ENCODE measurements at places on chromosomes 5 and 9. TPM values are rescaled to one million over a fixed set of nuclear protein-coding genes. Genes with fewer than 3 reads are reported as not detected.

- DNase-seq: peak; percentile 51
Measured at GRCh38 chr5:2007878-2008501, 125.3 kb upstream of the IRX4 start.

ATOX1 gene
- 68.7 TPM for total RNA-seq

GRCh38 chr5:150255659-150256409, 33.7 kb downstream of the CAMK2A start:
- no peak for DNase-seq

TTC16 gene
- 0.41 TPM for total RNA-seq

Data from heart right ventricle (tissue), 16 donors.